Activated CD4-positive, alpha-beta T cell treated with anti-CD3 and anti-CD28 coated beads for 48 hours (primary cell): ENCODE measurements at places on chromosomes 5 and 9.

DNA sequence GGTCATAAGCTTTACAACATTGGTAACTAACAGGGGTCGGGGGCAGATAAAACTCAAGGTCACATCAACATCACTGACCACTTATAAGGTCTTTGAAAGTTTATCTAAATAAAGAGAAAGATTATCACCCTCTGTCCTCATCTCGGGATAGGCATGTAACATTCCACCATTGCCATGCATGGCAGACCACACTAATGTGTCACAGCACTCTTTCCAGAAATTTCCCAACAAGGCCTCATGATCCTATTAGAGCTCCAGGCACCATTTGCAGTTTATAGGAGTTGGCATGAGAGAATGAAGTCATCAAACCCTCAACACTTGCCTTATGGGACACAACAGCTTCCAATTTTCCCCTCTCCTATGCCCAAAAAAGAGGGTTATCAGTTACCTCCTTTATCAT, 31.9 kb upstream of the ZNF622 start:
- DNase-seq: no peak

DNA sequence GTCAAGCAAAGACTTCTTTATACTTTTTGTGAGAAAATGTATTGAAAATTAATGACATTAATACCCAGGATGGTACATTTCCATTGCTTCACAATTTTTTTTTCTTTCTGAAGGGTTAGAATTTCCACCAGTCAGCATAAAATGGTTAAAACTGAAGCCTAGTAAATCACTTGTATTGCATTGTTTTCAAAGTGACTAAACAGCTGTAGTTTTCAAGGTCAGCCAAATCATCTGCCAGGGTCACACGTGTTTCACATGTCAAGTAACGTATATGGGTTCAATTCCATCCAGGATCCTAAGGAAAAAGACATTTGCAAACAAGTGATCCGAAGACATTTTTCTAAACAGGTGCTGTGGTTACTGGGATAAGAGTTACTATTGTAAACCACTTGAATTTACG, 574.2 kb downstream of the RAB3C start:
- no peak for DNase-seq

GRCh38 chr5:74641735-74642542, 1.4 kb upstream of the ENC1 start:
- DNase-seq: peak; percentile 27

DNA sequence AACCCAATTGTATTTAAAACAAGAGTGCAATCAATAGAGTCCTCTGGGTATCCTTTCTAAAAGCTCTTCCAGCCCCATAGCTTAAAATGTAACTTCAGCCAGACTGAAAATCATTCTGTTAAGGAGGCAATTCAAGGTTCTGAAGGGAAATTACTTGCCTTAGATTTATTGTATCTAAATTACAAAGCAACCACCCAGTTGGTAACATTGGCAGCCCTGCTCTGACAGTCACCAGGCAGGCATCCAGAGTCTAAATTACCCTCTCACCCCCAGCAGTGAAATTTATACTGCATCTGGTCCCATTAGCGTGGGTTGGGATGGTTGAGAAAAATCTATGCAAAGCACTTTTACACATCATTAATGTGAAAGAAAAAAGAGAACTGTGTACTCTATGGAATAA, 514.7 kb downstream of the MTRR start:
- no peak for DNase-seq

DNA sequence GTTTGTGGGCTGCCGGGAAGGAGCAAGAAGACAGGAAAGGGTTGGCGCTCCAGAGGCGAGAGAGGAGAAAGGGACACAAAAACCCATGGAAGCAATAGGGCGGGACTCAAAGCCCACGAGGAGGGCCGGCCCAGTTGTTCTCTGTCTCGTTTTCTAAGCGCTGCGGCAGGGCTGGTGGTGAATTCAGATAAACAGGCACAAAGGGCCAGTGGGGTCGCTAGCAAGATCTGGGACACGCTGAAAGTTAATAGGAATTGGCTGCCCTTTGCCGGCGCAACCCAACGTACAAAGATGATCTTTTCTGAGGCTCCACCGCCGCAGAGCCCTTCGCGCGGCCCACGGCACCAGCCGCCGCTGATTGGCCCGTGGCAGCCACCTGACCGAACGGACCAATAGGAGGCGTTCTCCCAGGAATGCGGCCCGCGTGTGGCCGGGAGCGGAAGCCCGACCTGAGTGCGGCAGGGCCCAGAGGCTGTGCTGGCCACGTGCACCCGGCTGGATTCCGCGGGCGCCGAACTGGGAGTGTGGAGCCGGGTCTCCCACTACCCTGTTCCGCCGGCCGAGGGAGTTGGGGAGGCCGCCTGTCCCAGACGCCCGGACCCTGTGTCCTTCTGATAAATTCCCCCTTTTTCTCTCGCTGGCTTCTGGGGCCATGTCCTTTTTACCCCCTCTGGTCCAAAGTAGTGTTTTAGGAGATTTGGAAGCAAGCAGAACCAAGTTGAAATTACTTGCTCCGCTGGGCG, 16.8 kb upstream of the NSD1 start:
- DNase-seq: peak; percentile 93

GRCh38 chr5:157594257-157594656, 18.7 kb upstream of the ADAM19 start:
- DNase-seq: no peak

DNA sequence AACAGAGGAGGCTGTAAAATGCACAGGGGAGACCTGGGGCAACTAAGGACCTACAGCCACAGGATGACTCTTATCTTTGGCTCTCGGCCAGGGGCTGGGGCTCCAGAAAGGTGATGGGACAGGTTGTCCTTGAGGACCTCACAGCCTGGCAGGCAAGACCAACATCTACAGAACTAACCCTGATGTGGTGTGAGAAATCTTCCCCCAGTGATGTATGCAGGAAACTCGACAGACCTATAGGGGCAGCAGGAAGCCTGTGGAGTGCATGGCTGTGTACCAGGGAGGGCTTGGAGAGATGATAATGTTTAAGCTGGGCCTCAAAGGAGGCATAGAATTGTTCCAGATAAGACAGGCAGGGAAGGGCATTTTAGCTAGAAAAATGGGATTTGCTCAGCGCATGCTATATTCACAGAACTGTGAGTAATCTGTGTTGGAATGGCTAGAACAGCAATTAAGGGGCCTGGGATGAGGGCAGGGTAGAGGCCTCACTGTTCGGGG, 68.5 kb upstream of the SLC25A51 start:
- no peak for DNase-seq

- DNase-seq: peak; percentile 66
These were observed 26.9 kb upstream of the ADAM19 start for GRCh38 chr5:157602505-157602904.

- DNase-seq: no peak
These were observed 25.2 kb downstream of the COL23A1 start for GRCh38 chr5:178564811-178565550.

GRCh38 chr5:168813184-168813968, 234.2 kb upstream of the PANK3 start:
- DNase-seq: no peak

- no peak for DNase-seq
These were observed 150.5 kb downstream of the ARL15 start for GRCh38 chr5:54159893-54160195.

DNA sequence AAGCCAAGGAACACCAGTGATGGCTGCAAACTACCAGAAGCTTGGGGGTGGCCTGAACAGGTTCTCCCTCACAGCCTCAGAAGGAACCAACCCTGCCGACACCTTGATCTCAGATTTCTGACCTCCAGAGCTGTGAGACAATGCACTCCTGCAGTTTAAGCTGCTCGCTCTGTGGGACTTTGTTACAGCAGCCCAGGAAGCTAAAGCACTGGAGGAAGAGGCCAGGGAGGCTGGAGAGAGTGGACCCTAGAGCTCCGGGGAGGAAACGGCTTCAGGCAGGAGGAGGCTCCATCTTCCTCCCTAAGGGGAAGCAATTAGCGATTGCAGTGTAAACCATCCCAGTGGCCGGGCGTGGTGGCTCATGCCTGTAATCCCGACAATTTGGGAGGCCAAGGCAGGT, 25.1 kb downstream of the BARX1 start:
- no peak for DNase-seq

DNA sequence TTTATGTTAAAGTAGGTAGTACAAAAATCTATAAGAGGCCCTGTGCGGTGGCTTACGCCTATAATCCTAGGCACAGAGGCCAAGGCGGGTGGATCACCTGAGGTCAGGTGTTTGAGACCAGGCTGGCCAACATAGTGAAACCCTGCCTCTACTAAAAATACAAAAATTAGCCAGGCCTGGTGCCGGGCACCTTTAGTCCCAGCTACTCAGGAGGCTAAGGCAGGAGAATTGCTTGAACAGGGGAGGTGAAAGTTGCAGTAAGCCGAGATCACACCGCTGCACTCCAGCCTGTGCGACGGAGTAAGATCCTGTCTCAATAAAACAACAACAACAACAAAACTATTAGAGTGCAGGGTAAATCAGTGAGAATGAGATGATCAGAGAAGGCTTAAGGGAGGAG, 634.5 kb downstream of the NR2F1-AS1 start:
- DNase-seq: no peak

GRCh38 chr5:56202483-56202882, 30.6 kb downstream of the ANKRD55 start:
- no peak for DNase-seq

DNA sequence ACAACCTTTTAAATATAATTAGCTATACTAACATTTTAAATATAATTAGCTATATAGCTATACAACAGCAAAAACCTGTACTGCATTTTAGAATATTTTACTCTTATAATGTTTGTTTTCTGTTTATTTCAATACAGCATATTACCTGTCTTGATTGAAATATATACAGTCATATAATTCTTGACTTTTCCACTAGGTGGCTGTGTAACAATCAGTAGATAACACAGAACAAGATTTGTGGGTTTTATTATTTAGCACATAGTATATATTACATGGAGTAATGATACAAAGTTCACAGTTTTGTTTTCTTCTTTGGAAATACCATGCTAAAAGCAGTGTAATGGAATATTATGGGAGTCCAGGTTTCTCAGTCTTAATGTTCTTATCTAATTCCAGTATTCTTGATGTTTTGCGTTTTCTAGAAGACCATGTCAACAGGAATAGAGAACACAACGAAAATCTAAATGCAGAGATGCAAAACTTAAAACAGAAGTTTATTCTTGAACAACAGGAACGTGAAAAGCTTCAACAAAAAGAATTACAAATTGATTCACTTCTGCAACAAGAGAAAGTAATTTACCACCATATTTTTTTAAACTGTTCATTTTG, 13.3 kb downstream of the HMMR start:
- DNase-seq: no peak

DNA sequence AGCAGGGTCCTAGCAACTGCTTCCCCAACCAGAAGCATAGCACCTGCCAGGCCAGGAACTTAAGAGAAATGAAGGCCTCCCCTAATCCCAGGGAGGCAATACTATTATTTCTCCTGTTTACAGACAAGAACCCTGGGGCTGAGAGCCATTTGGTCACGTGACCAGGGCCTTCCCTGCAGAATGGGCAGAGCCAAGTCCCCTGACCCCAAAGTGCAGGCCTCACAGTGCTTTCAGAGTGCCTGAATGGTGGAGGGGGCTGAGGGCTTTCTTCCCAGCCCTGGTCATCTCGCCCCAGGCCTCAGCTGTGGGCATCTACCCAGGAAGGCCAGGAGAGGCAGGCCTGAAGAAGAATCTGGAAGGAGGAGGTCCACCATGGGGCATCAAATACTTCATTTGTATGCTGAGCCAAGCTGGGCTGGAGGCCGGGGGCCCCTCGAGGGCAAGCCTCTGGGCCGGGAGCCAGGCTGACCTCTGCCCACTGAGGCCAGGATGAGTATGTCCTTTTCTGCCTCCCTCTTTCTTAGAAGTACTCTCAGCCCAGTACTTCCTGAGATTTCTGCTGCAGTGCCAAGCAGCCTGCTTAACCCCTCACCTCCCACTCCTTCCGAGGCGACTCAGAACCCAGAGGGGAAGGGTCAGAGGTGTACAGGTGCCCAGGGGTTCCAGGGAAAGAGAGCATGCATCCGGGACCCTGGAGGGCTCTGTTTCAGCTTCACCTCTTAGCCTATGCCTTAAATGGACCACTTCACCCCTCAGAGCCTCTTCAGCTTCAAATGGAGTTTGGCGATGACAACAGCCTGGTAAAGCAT, 18.9 kb upstream of the DUSP1 start:
- DNase-seq: no peak

- no peak for DNase-seq
These were observed 45.9 kb downstream of the AMBP start for GRCh38 chr9:114031948-114032840.

GRCh38 chr9:98637381-98637780, 71.4 kb downstream of the GABBR2 start:
- no peak for DNase-seq
